Activated CD8-positive, alpha-beta memory T cell treated with anti-CD3 and anti-CD28 coated beads for 4 hours (primary cell): ENCODE measurements at places on chromosomes 4 and X.

DNA sequence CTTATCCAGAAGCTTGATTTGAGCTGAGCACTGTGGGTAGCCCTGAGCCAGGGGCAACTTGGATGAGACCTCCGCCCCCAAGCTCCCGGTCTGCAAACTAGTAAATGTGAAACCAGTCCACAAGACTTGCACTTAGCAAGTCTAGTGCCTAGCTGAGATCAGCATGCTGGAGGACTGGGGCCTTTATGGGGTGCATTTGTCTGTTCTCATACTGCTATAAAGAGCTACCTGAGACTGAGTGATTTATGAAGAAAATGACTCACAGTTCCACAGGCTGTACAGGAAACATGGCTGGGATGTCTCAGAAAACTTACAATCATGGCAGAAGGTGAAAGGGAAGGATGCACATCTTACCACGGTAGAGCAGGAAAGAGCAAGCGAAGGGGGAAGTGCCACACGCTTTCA, 42.1 kb upstream of the HOPX start:
- no peak for DNase-seq

DNA sequence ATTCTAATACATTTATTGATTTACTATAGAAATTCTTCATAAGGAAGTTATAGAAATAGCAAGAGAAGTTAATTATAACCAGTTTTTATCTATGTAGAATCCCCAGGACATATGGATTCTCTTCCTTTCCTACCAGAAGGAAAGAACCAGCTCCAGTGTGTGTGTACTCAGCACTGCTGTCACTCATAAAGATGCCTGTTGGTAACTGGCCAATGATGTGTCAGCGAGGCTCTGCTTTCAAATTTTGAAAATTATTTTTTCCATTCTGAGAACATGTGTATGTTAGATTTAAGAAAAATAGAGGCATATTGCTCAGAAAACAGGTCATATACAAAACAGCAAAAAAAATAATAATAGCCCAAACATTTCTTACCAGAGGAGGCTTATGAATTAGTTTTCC, 814.8 kb upstream of the IGFBP7 start:
- no peak for DNase-seq

GRCh38 chr4:166422475-166422874, 549.4 kb downstream of the TLL1 start:
- DNase-seq: no peak

- no peak for DNase-seq
Measured at GRCh38 chr4:147984065-147984777, 252.3 kb downstream of the ARHGAP10 start.

GRCh38 chrX:122246937-122247336, 937.1 kb upstream of the GRIA3 start:
- no peak for DNase-seq
